ENCODE measurements at places on chromosomes 3 and 15.

- peak; percentile 75 for DNase-seq
Measured at GRCh38 chr3:8767667-8768363, 1.6 kb downstream of the OXTR start.

GRCh38 chr3:152382312-152383135, 113.8 kb downstream of the MBNL1 start:
- no peak for DNase-seq

- DNase-seq: no peak
Measured at GRCh38 chr3:161946443-161946960, 449.9 kb downstream of the OTOL1 start.

DNA sequence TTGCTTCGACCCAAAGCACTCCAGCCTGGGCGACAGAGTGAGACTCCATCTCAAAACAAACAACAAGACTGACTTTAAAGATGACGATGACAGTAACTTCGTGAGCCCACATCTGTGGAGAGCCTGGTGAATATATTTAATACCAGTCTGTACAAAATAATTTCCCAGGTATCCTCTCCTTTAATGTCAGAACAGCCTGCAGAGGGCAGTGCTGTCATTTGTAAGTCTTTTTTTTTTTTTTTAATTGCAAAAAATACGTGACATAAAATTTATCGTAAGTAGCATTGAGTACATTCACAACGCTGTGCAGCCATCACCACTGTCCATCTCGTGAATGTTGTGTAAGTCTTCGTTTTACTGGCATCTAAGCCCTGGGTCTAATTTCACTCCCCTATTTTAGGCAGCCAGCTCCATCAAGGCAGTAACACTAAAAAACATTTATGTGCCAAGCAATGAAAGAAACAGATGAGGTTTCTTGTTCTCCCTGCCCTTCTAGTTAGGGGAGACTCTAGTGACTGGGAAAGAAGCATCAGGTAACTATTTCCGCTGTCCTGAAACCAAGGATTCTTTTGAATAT, 1.4 kb downstream of the HTD2 start:
- no peak for DNase-seq

Measured in caudate nucleus (tissue), 63 donors.